ENCODE measurements at places on chromosomes 11 and 22.

- DNase-seq, result peak; percentile 54
Measured at GRCh38 chr11:112085822-112086421, 634 bp downstream of the TIMM8B start.

GRCh38 chr11:75893251-75893650 is 78.2 kb downstream of the UVRAG start:
- no peak for DNase-seq

DNA sequence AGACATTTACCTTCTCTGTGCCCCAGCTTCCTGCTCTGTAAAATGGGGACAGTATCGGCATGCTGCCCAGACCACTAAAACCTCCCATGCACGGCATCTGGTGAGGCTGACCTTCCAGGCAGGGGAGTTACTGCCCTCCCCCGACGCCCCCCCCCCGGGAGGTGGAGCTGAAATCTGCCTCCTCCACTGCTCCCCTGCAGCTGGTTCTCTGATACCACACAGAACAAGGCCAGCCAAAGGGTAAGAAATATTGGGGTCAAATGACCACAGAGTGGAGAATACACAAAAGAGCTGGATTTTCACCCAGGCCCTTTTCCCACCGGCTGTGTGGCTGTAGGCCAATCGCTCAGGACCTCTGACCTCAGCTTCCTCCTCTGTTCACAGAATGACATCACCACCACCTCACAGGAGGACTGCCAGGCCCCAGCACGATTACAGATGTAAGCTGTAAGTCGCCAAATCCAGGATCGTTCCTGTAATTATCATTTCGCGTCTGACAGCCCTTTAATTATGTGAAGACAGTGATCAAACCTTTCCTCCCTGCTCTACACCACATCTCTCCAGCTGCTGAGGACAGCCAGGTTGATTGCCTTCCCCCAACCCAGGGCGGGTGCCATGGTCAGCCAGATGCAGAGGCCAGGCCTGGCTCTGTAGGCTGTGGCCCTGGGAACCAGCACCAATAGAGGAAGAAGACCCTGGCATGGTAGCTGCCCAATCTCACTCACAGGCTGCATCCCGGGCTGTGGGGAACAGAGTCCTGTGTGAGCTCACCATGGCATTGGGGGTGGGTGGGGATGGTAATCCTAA is 35.7 kb upstream of the KLHL35 start:
- peak; percentile 51 for DNase-seq

- no peak for DNase-seq
Measured at GRCh38 chr11:65744699-65745042, 24.1 kb upstream of the RNASEH2C start.

GRCh38 chr22:26045860-26046259 is 123.4 kb upstream of the SEZ6L start:
- DNase-seq, result no peak

GRCh38 chr22:20639343-20639742 is 131.9 kb downstream of the MED15 start:
- DNase-seq, result no peak

DNA sequence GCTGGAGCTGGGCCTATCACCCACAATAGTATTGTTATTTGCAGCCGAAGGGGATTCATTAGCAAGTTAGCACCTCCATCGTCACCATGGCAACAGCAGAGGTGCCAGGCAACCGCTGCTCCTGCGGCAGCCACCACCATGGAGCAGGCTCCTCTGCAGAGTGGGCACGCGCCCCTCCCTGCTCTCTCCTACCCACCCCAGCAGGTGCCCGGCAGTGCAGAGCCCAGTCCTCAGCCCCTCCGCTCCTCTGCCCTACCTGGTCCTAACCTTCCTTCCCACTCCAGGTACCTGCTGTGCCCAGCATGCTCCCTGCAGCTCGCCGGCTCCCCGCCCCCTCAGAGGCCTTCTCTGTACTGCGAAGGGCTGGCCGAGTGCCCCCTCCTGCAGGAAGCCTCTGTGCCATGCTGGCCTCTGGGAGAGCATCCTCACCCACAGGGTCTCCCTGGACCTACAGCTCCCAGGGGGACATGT is 3.6 kb downstream of the DUSP8 start:
- peak; percentile 47 for DNase-seq

DNA sequence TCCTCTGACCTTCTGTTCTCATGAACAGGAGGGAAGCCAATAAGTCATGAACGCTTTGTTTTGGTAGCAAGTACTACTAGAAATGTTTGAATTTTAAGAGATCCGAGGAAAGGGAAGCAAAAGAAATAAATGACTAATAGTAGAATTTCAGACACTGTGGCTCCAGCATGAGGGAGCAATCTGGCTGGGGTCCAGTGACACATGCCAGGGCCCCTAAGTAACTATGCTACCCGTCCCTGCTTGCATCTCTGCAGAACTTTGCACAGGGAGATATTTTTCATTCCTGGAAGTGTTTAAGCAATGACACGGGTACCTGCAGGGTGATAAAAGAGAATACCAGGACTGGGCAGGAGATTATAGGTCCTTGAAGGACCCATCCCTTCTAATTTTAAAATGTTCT is 7.3 kb upstream of the ADAMTS8 start:
- peak; percentile 56 for DNase-seq

GRCh38 chr11:60912851-60913528 is 968 bp upstream of the TMEM109 start:
- no peak for DNase-seq

- peak; percentile 93 for DNase-seq
Measured at GRCh38 chr22:19943082-19944026, 1.7 kb upstream of the TXNRD2 start.

DNA sequence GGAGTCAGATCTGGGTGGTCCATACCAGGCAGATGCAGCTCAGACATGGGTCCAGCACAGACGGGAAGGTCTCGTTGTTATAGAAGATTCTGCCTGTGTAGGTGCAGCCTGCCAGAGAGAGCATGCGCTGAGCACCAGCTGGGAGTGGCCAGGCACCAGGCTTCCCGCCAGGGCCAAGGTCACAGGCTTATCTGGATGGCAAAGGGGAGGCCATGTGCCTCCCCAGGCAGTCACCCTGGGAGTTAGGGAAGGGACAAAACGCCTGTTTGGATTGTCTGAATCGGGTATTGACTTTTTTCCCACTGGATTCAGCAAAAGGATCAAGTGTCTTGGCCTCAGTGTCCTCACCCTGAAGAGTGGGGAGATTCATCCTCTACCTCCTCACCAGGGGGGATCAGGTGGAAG is 26.5 kb downstream of the PGA5 start:
- DNase-seq, result no peak

GRCh38 chr11:106957030-106957482 is 61.2 kb downstream of the GUCY1A2 start:
- no peak for DNase-seq

DNA sequence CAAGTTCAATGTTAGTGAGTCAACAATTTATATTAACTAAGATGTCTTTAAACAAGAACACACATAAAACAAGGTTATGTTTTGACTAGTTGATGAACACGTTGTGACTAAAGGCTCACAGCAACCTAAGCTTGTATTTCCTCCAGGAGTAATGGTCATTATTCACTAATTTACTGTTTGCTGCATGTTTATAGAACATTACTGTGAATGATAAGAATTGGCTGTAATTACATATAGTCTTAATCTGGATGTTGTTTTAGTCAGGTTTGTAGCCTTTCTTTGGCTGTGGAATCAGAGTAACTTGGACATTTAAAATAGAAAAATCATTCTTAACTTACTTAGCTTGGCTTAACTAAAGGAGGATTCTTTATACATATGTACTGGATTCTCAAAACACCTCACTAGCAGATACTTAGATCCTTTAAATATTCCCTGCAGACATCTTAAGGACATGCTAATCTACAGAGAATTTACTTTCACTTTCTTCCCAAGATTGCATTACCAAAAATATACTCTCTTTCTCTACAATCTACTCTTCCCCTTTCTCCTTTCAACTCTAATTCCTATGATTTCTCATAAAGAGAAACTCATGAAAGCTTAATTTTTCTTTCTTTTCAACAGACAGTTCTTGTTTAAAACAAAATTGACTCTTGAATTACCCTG is 319.7 kb upstream of the CTSC start:
- DNase-seq, result no peak

DNA sequence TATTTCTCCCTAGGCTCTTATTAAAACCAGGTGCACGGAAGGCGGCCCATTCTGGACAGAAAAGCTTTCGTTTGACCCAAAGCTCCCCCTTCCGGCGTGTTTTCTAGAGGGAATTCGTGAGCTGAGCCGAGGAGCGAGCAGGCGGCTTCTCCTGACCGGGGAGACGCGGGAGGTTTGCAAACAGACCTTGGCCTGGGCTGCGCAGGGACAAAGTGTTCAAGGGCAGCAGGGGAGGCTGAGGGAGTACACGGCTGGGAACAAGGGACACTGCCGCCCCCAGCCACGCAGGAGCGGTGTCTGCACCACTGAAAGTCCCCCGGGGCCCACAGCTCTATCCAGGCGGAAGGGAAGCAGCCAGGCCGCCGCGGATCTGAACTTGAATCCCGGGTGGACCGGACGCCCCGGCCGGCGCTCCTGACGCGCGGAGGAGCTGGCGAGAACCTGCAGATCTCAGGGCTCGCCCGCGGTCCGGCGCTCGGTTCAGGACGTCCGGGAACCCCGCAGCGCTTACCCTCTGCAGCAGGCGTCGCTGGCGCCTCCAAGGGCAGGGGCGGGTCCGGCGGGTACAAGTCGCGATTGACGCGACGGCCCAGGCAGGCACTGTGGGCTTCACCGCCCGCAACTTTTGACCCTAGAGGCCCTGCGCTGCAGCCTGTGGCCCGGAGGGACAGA is 101.9 kb downstream of the WT1 start:
- peak; percentile 74 for DNase-seq

DNA sequence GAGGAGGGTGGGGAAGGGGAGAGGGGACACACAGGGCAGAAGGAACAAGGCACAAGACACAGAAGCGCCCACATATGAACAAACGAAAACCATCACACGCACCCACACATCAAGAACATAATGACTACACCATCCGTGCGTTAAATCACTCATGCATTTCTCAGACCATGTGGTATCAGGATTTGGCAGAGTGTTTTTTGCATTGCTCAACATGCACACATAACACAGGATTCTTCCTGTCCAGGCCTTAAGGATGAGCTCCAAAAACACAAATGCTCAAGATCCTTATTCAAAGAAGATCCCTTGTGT is 309.5 kb downstream of the CADM1 start:
- DNase-seq, result no peak

- no peak for DNase-seq
Measured at GRCh38 chr11:134342572-134343340, 11.0 kb downstream of the GLB1L2 start.

GRCh38 chr22:24435323-24435645 is 7.9 kb downstream of the ADORA2A start:
- no peak for DNase-seq

- DNase-seq, result no peak
Measured at GRCh38 chr11:78190871-78191538, 2.3 kb downstream of the USP35 start.

DNA sequence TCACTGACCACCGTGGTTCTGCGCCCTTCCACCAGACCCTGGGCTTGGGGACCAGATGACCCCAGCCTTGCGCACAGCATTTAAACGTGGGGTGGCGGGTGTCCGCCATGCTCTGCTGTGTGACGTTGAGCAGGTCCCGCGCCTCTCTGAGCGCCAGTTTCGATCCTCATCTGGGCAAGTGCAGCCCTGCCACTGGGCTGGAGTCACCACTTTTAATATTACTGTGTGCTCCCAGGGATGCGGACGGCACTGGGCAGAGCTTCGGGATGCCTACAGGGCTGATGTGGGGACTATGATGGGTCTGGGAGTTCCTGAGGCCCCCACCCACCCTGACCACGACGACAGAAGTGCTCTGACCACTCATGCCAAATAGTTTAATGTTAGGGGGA is 1.2 kb upstream of the NUDT8 start:
- DNase-seq, result no peak

DNA sequence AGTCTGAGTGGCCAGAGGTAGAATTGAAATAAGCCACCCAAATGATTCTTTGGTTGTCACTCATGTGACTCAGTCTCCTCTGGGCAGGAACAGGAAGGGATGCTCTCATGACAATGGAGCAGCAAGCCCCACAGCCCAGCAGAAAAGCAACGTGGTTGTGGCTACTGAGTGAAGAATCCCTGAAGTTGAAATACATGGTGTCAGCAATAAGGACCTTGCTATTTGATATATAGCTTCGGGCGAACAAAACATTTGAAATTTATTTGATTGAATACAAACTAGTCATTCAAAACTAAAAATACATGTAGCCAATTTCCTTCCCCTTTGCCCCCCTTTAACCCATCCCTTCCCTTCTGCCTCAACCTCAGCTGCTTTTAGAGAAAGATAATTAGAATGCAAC is 14.5 kb upstream of the DTX4 start:
- no peak for DNase-seq

DNA sequence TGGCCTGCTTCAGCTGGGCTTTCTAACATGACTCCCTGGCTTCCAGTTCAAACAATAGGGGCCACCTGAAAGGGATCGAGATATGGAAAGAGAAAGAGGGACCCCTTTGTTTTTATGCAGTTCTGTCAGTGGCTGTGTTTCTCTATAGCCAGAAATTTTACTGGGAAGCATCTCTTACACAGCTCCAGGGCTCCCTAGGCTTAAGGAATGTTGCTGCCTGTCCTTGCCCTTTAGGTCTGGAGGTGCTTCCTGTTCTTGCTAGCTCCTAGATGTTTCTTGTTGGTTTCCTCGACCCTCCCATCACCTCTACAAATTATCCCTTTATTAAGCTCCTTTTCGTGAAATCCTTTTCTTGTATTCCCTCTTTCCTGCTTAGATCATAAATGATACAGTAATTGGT is 21.8 kb upstream of the OR56A1 start:
- no peak for DNase-seq

DNA sequence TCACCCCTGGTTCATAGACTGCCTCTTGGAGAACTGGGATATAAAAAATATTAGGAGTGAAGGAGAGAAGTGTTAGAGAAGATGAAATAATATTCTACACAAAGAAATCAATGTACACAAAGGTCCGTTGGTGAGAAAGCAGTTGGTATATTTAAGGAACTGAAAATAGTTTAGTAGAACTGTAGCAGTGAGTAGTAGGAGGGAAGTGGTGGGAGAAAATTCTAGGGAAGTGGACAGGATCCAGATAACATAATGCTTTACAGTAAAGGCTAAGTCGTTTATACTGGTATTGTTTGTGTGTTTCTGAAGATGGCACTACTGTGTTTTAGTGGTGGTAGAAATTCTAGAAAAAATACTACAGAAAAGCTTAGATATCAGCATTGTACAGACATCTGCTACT is 120.8 kb upstream of the CHORDC1 start:
- DNase-seq, result no peak

GRCh38 chr11:10205928-10206327 is 88.1 kb downstream of the SBF2 start:
- DNase-seq, result no peak

DNA sequence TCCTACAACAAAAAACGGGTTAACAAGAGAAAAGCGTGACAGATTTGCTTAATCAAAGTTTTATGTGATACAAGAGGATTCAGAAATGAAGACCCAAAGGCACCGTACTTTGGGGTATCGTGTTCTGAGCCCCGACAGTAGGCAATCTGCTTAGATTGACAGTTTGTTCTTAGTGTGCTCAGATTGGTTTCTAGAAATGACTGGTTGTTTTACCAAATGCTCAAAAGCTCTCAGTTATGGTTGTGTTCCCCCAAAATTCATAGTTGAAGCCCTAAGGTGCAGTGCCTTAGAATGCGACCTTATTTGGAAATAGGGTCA is 102.7 kb downstream of the RASSF10 start:
- DNase-seq, result no peak

Measured in astrocyte of the hippocampus (primary cell).